NB4 (cell line): ENCODE measurements at places on chromosomes 5 and 9.

GRCh38 chr9:136693490-136694162 lies 6.4 kb upstream of the AGPAT2 start:
- no peak for DNase-seq

DNA sequence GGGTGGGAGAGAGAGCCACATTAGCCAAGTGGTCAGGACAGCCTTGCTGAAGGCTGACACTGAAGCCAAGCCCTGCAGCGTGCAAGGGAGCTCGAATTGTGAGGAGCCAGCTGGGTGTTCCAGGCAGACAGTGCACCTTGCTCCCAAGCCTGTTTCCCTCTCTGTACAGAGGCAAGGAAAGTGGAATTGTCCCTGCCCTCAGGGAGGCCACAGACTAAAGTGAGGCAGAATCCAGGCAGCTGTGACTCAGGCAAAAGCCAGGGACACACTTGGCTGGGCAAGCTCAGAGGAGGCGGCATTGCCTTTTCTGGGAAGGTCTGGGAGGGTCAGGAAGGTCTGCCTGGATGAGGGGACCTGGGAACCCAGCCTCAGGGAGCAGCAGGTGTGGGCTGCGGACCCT lies 50.2 kb upstream of the LMX1B start:
- DNase-seq: no peak

GRCh38 chr5:6867712-6868111 lies 154.5 kb downstream of the TENT4A start:
- DNase-seq: no peak

GRCh38 chr9:114223564-114224246 lies 68.4 kb downstream of the COL27A1 start:
- peak; percentile 50 for DNase-seq

DNA sequence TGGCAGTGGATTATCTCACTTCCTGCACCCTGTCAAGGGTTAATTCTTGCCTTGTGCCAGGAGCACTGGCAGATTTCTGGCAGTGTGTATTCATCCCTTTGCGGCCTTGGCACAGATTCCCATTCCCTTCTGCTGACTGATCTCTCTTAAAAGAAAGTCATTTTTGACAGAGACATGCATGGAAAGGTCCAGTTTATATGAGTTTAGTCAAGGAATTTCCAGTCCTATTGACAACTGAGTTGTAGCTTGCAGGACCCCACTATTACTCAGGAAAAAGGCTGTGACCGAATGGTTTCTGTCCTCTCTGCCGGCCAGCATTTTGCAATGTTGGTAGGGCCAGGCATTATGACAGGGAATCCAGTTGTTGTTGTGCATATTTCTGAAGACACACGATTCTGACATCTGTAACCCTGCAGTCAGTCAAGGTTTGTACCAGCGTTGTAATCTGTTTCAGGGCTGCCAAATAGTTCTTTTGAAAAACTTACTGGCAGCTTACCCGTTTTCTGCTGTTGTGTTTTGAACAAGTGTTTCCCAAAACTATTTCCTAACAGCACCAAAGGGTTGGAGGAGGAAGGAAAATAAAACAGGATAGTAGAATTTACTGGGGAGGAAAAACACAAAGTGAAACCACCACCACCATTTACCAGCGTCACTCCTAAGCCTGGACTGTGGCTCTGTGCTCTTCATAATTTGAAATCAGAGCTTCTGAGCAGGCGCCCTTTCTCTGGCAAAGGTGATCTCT lies 243.4 kb upstream of the KLF4 start:
- no peak for DNase-seq
